NCI-H1930 (cell line): ENCODE measurements at places on chromosomes 2 and 18.

DNA sequence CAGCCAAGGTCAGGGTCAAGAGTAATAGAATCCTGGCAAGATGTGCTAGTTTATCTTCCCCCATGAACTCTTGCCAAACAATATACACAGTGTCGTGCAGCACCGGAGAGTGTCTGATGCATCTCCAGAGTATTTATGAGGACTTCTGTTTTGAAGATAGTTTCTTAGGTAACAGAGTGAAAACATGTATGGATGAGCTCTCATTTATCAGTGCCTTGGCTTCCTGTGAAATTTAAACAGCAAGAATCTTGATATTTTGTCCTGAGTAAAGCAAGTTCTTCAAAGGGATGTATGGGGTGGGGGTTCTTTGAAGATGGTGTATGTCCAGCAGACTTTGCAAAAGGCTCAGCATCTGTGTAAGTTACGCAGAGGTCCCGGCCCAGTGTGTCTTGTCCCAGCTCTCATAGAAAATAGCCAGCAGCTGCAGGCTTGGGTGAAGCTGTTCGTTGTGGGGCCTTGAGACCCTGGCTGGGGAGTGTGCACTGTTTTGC lies 361.0 kb upstream of the NT5C1B start:
- no peak for DNase-seq

GRCh38 chr18:985212-985661 lies 80.6 kb downstream of the ADCYAP1 start:
- DNase-seq: peak; percentile 36

GRCh38 chr18:80044072-80044471 lies 9.8 kb downstream of the RBFA start:
- DNase-seq: no peak

GRCh38 chr2:219398721-219399363 lies 11.1 kb upstream of the DNPEP start:
- DNase-seq: peak; percentile 38

DNA sequence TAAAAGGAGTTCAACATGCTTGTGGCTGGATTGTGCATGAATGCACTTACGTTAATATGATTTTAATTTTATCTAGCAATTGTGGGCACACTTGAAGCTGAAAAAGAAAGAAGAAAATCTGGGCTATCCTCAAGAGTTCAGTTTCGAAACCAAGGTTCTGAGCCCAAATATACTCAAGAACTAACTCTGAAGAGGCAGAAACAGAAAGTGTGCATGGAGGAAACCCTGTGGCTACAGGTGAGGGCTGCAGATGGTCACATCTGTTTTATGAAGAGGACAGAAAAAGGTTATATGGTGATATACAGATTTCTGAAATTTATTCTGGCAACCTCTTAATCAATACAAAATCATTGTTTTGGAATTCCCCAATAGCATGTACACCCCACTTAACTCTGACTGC lies 57.3 kb downstream of the ITGA6 start:
- DNase-seq: no peak
